Mucosa of descending colon (tissue), 3 donors: ENCODE measurements at places on chromosomes 16 and 17. TPM values are rescaled to one million over a fixed set of nuclear protein-coding genes. Genes with fewer than 3 reads are reported as not detected.

GRCh38 chr17:79201119-79201518 is 126.5 kb downstream of the ENGASE start:
- DNase-seq, result no peak

NECAB2 gene
- total RNA-seq, result 0.55 TPM

KRTAP4-5 gene
- not detected for total RNA-seq

MT4 gene
- total RNA-seq, result not detected
